WERI-Rb-1 (cell line): ENCODE measurements at places on chromosomes 7 and 10.

GRCh38 chr10:123389520-123389919, 235.3 kb downstream of the BUB3 start:
- no peak for DNase-seq

GRCh38 chr7:120583899-120584586, 273.9 kb downstream of the TSPAN12 start:
- no peak for DNase-seq

DNA sequence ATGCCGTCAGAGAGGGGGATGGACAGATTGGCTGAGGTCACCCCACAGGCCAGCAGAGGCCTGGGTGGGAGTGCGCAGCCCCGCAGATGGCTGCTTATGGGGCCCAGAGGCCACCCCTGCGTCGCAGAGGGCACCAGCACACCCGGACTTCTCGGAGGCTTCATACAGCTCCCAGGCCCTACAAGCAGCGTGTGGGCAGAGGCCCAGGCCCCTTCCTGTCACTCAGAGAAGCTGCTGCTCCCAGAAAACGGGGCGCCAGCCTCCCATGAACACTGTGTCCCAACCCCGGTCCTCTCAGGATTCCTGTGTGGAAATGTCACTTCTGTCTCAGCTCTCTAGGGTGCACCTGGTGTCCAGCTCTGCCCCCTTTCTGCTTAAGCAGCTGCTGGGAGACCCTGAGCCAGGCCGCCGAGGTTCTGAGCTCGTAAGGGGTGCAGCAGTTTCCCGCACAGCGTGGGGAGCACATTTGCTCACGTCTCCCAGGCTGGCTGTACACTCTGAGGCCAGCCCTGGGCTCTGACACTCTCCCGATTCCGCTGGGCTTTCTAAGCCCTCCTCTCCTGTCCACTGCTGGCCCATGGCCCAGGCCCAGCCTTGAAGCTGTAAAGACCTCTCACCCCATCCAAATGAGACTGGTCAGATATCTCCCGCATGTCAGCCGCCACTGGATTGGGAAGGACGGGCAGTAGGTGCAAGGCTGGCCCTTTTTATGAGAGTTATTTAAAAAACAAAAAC, 6.8 kb downstream of the GPR146 start:
- DNase-seq: no peak

DNA sequence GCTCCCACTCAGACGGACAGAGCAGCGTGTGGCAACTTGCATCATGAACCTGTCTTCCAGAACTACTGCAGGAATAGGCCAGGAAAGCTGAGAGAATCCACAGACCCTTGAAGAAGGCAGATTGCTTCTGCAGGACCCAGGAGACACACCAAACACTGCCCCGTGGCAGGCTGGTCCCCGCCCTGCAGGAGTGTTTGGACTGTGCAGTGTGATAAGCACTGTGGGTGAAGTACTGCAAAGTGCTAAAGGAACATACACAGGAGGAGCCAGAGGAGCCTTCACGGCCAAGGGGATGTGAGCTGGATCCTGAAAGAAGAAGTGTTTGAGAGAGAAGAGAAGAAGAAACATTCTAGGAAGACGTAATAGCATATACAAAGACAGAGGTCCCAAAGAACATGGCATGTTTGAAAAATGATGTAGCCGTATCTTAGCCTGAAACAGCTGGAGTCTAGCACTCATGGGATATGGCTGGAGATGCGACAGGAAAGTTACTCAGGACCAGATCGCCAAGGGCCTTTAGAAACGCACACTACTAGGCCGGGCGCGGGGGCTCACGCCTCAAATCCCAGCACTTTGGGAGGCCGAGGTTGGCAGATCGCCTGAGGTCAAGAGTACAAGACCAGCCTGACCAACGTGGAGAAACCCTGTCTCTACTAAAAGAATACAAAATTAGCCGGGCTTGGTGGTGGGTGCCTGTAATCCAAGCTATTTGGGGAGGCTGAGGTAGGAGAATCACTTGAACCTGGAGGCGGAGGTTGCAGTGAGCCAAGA, 96.9 kb upstream of the RHEB start:
- DNase-seq: no peak

- no peak for DNase-seq
These were observed 83.4 kb downstream of the EZH2 start for GRCh38 chr7:148800677-148801076.

DNA sequence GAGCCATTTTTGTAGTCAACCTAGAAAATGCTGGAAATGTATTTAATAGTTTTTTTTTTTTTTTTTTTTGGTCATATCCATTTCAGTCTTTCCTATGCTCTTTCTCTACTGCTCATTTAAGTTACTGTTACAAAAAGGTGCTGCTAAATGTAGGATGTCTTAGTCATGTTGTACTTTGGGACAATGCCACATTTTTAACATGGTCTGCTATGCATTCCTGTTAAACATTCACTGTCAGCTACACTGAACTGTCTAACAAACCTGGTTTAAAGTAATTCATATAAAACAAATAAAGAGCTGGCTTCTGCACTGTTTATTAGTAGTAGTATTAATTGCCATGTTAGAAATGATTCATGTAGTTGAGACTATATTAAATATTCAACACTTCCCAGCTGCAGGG, 108.6 kb downstream of the NSUN6 start:
- no peak for DNase-seq

GRCh38 chr10:110420401-110421193, 77.1 kb upstream of the DUSP5 start:
- no peak for DNase-seq

GRCh38 chr10:15459218-15459617, 88.1 kb upstream of the FAM171A1 start:
- no peak for DNase-seq

GRCh38 chr7:138645284-138645683, 55.9 kb downstream of the SVOPL start:
- DNase-seq: no peak

- no peak for DNase-seq
These were observed 38.7 kb upstream of the FOXP2 start for GRCh38 chr7:114375907-114376306.

DNA sequence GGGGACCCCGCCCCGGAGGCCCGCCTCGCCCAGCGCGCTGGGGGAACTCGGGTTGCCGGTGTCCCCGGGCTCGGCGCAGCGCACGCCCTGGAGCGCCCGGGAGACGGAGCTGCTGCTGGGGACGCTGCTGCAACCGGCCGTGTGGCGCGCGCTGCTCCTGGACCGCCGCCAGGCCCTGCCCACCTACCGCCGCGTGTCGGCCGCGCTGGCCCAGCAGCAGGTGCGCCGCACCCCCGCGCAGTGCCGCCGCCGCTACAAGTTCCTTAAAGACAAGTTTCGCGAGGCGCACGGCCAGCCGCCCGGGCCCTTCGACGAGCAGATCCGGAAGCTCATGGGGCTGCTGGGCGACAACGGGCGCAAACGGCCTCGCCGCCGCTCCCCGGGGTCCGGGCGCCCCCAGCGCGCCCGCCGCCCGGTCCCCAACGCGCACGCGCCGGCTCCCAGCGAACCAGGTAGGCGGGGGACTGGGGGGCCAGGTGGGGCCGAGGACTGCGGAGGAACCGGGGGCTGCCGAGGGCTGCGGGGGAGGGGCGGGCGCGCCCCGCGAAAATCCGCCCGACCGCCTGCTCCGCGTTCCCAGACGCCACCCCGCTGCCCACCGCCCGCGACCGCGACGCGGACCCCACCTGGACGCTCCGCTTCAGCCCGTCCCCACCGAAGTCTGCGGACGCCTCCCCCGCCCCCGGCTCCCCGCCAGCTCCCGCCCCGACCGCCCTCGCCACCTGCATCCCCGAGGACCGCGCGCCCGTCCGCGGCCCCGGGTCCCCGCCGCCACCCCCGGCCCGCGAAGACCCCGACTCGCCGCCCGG, 574 bp downstream of the UTF1 start:
- DNase-seq: no peak

DNA sequence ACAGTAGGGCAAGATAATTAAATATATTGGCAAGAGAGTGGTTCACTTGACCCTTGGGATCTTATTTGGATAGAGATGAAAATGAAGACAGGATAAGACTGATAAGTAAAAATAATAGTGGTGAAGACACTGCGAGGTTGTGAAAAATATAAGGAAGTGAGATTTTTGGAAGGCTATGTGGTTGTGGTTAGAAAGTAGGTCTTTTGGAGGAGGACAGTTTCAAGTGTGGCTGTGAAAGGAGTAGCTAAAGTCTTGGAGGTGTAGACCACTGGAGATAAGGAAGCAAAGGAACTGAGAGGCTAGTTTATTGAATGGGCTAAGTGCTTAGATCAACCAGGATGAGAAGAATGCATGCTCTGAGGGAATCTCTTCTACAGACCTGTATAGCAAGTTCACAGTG, 11.2 kb downstream of the MIOS start:
- no peak for DNase-seq

GRCh38 chr7:29511337-29511736, 52.3 kb upstream of the PRR15 start:
- no peak for DNase-seq

DNA sequence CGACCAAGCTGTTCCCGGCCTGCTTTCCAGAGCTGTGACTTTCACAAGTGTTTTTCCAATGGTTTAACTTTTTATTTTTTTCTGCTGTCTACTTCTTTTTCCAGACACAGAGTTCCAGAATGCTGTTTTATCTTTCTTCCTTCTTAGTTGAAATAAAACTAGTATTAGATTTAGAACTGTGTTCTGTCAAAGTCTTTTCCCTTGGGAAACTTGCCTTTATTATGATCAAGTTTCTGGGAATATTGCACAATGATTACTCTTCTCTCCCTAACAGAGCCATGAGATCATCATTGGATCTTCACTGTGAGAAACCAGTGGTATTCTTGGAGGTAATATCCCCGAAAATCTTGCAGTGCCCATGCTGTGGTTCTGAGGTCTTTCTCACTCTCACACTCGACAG, 104.9 kb upstream of the KCND2 start:
- DNase-seq: no peak

GRCh38 chr7:109984729-109985128, 1106.2 kb upstream of the LRRN3 start:
- DNase-seq: no peak

- DNase-seq: no peak
These were observed 12.3 kb downstream of the STAMBPL1 start for GRCh38 chr10:88892222-88892967.

- no peak for DNase-seq
These were observed 7.7 kb upstream of the GSTK1 start for GRCh38 chr7:143255564-143255963.

DNA sequence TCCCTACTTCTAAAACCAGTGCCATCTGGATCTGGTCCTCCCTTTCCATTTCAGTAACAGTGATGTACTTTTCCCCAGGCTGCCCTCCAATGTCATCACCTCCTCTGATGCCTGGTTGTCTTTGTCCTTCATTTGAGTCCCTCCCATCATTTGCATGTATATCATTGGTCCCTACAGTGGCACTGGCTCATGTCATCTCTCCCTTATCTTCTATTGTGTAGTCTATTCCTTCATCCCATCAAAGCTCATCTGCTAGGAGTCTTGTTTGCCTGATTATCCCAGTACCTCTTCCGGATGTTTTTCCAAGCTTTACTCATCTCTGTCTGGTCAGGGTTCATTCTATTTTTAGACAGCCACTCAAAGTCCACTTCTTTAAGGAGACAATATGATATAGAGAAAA, 292.9 kb upstream of the BMPER start:
- no peak for DNase-seq

DNA sequence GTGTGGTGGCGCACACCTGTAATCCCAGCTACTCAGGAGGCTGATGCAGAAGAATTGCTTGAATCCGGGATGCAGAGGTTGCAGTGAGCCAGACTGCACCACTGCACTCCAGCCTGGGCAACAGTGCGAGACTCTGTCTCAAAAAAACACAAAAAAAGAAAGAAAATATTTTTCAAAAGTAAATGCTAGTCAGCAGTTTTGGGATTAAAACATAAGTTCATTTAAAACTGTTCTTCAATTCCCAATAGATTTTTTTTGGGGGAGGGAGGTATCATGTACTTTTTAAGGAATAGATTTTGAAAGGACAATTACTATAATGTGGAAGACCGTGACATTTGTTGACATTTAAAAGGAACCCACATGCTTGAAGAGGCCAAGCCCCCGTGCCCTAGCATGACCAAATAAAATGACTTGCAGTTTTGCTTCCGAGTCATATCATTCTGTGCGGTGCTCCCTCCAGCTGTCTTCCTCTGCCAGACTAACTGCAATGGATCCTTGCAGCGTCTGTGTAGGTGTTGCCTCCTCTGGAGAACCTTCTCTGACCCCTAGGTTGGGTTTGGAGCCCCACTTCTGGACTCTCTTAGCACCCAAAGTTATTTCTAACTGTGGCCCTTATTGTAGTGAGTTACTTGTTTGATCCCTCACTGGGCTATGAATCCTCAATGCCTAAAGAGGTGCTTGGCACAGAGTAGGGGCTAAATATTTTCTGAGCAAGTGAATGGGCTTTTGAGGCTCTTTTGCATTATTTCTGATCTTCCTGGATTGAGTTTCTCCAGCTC, 17.4 kb upstream of the HPS1 start:
- DNase-seq: no peak

- no peak for DNase-seq
These were observed 37.3 kb upstream of the DLG5 start for GRCh38 chr10:77963901-77964300.

- no peak for DNase-seq
These were observed 3.1 kb downstream of the GDF10 start for GRCh38 chr10:47303105-47303504.

- no peak for DNase-seq
These were observed 576.7 kb downstream of the KCNMA1 start for GRCh38 chr10:77060913-77061312.

GRCh38 chr10:69048103-69048502, 39.8 kb upstream of the SRGN start:
- DNase-seq: peak; percentile 40

- DNase-seq: no peak
These were observed 1.2 kb upstream of the COL1A2 start for GRCh38 chr7:94393246-94394108.

DNA sequence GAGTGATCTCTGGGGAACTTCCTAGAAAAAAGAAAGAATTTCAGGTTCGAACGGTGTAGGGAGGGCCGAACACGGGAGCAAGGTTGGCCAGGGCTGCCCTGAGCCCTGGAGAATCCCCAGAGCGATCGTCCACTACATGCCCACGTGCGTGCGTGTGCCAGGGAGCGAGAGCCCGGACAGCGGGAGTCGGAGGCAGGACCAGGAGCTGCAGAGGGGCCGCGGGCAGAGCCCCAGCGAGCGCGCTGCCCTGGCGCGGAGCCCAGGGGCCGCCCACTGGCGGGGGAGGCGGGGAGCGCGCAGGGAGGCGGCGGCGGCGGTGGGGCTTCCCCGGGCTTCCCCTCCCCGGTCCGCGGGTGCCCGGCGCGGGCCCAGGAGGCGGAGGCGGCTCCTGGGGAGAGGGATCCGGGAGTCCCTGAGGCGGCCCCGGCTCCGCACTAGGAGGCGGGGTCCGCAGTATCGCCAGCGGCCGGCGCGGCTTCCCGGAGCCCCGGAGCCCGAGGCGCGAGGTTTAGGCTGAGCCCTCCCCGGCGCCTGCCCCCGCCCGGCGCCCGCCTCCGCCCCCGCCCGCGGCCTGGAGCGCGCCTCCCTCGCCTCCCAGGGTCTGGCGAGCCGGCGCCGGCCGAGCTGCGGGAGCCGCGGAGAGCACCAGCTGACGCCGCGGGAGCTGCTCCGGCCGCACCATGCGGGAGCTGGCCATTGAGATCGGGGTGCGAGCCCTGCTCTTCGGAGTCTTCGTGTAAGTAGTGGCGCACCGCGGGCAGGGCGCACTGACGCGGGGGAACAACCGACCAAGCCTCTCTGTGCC, at the start of gene PLPP4:
PLPP4 (plus strand) TSS at position 602 of the 805 bp plus-strand sequence; CDS start at position 681, 79 bp downstream.
- DNase-seq: peak; percentile 64
